Iris pigment epithelial cell (primary cell): ENCODE measurements at places on chromosomes 4 and X.

- DNase-seq = peak; percentile 23
Measured at GRCh38 chr4:123298801-123299200, 97.8 kb upstream of the SPRY1 start.

DNA sequence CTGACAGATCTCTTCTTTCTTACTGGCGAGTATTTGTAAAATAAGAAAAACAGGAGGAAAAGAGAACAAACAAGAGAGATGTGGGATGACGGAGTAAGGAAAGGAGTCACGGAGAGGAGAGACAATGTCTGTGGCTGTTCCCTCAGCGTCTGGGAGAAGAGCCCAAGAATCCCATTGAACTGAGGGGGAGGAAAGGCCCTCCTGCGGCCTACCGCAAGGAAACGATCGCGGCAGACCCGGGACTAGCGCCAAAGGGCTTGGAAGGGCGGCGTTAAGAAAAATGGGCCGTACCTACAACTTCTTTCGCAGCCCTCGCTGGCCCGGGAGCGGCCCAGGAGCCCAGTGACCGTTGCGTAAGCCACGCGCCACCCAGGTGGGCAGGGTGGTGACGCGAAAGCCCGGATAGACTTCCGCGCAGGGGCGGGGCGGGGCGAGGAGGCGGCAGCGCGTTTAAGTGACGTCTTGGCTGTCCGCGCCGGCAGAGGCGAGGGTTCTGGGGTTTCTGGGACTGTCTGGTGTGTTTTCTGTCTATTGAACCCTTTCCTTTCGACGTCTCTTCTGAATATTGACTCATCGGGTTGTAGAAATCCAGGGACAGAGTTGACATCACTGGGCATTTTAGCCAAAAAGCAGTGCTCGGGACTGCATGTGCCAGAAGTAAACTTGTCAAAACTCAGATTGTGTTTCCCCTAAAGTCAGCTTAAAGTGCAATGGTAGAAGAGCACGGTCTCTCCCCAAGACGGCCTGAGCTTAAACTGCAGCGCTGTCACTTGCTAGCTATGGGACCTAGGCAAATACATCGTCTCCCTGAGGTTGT lies at the start of gene SLC9B1:
Gene SLC9B1, minus strand, starts transcription at position 398 of the 817 bp plus-strand sequence. CDS start 27,994 bp downstream, outside the sequence.
- DNase-seq = peak; percentile 99

- no peak for DNase-seq
Measured at GRCh38 chrX:74277846-74278245, 26.1 kb upstream of the ZCCHC13 start.

DNA sequence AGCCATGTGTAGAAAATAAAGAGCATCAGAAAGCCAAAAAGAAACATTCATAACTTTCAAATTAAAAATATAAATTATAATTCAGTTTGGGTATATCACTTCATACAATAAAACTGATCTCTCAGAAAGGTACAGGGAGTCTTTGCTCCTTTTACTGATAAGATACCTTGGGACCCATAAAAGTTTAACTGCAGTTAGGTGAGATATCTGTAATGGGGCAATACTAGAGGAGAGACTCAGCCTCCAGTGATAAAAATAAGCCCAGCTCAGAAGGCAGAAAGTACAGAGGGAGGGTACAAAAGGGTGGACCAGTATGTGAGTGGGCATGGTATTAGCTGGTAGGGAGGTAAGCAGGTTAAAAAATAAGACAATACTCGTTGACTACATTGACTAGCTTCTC lies 180.9 kb upstream of the AGTR2 start:
- no peak for DNase-seq

- peak; percentile 11 for DNase-seq
Measured at GRCh38 chrX:15043538-15043937, 170.3 kb downstream of the MOSPD2 start.

DNA sequence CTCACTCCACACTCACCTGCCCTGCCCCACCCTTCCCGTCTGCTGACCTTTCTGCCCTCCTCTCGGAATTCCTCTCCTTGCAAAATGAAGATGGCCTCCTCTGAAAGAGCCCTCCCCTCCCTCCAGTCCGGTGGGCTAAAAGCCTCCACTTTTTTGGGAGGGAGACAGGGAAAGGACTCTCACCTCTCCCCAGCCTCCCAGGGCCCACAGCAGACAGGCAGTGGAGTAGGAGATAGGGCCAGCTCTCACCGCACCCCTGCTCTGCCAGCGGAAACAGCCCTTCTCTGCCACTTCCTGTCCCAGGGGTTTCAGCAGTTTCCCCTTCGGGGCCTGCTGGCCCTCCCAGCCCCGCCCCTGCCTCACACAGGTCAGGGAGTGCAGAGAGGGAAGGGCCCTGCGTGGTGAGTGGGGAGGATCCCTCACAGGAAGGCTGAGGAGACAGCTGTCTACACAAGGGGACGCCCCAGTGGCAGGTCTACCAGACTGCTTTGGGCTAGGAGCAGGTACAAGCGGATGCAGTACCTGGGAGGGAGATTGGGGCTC lies 18.2 kb downstream of the ELF4 start:
- no peak for DNase-seq

DNA sequence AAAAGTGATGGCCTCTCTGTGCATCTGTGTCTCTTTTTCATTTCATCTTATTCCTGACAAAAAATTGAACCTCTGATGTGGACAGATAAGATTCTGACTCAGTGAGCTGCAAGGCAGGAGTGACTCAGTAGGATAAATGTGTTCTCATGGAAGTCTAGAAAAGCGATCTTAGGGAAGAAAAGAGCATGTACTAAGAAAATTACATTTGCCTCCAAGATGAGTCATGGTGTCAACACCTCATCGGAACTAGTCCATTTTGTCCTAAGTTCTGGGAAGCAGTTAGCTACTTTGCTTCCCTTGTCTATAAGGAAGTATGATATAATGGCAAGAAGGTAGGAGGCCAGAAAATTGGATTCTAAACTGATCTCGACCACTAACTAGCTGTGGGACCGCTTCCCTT lies 83.5 kb upstream of the AFF2 start:
- DNase-seq = peak; percentile 1

DNA sequence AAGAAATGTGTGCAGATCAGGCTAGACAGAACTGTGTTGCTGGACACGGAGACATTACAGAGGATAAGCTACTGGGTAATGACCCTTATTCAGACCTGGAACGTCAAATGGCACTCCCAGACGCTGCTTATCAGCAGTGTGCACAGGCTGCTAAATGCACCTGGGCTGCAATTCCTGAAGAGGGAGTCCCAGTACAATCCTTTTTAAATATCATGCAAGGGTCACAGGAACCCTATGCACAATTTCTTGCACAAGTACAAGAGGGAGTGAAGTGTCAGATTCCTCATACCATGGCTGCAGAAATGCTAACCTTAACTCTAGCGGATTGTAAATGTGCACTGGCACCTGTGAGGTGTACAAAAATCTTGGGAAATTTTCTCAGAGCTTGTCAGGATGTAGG lies 16.9 kb downstream of the SPIN2B start:
- no peak for DNase-seq

DNA sequence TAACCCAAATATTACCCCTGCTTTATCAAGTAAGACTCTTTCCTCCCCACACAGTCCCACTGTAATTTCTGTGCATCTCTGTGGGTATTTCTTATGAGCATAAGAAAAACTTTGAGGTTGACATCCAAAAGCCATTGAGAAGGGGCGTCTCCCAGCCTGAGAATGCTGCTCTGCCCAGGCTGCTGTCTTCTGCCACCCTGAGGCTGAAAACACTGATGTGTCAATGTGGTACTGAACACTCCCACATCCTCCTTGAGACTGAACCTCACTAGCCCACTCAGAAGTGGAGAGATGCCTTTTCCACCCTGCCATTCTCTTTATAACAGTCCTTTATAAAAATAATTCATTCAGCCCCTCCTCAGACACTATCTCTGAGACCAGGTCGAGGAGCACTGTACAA lies 120.8 kb downstream of the SMIM20 start:
- DNase-seq = no peak

- DNase-seq = no peak
Measured at GRCh38 chrX:77453190-77453589, 6.0 kb downstream of the FGF16 start.

DNA sequence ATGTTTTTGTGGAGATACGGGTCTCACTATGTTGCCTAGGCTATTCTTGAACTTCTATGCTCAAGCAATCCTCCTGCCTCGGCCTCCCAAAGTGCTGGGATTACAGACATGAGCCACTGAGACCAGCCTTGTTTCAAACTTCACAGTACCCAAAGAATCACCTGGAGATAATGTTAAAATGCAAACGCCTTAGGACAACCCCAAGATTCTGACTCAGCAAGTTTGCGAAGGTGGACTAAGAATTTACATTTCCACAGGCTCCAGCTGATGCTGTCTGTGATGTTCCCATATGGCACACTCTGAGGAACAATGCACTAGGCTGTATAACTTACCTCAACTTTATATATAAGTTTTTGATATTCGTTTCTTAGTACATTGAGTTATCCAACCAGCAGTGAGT lies 984 bp upstream of the STATH start:
- no peak for DNase-seq

- DNase-seq = peak; percentile 0
Measured at GRCh38 chrX:122188751-122189150, 995.3 kb upstream of the GRIA3 start.

DNA sequence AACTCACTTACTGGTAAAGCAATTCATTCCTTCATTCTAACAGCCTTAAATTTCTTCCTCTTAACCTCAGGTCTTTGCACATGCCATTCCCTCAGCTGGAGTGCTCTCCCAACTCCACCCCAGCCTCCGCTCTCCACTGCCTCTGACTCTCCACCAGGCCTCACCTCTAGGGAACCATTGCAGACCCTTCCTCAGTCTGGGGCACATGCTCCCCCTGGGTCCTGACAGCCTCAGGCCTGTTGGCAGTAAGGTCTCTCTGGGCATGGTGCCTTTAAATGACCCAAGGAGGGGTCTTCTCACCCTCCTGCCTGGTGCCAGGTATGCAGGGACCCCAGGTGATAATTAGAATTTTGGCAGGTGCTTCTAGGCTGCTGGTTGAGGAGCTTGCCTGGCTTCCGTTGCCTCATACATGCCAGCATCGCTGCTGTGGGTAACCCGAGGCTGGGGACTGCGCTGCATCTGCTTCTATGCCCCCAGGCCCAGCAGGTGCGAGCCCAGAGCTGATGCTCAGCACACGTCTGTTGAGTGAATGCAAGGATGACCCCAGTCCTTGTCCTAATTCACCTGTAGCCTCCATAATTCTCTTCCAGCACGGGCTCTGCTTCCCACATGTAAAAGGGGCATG lies 27.5 kb upstream of the GPR78 start:
- DNase-seq = no peak

GRCh38 chr4:147110473-147111367 lies 165.1 kb upstream of the TTC29 start:
- DNase-seq = peak; percentile 55

DNA sequence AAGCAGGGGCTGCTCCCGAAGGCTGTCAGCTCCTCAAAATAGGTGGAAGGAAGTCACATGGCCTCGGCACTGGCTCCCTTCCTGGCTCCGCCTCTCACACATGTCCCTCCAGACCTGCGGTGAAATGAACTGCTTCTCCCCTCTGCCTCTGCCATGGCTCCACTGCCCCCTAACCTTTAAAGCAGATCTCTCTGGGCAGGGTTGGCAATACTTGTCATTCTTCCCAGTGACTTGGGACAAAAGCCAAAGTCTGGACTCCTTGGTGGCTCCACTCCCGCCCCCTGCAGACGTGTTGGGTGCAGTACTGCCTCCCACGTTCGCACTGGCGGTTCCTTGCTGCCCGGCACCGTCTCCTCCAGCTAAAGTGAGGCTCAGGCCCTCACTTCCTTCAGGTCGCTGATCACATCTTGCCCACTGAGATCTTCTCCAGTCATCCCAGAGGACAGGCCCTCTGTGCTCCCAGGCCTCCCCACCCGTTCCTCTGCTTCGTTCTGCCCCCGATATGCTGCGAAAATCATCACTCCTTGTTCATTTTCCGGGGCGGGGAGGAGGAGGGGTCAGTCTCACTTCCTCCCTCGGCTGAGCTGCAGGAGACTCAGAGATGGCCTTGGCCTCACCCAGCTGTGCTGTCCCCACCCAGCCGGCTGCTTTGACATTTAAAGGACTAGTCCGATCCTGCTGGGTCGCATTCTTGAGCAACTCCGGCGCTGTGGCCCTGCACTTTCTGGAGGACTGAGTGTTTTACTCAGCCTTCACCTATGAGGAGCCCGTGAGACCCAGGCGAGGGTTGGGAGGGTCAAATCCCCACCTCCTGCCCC lies 97.4 kb downstream of the PHKA2 start:
- peak; percentile 51 for DNase-seq

- no peak for DNase-seq
Measured at GRCh38 chr4:108601106-108601505, 19.3 kb upstream of the RPL34 start.

- no peak for DNase-seq
Measured at GRCh38 chrX:55451141-55451540, 786 bp upstream of the MAGEH1 start.

- no peak for DNase-seq
Measured at GRCh38 chr4:17758485-17758884, 22.9 kb downstream of the FAM184B start.

- peak; percentile 81 for DNase-seq
Measured at GRCh38 chr4:184812651-184813181, 13.1 kb downstream of the ACSL1 start.

GRCh38 chr4:71004281-71004851 lies 10.9 kb downstream of the DCK start:
- DNase-seq = no peak

DNA sequence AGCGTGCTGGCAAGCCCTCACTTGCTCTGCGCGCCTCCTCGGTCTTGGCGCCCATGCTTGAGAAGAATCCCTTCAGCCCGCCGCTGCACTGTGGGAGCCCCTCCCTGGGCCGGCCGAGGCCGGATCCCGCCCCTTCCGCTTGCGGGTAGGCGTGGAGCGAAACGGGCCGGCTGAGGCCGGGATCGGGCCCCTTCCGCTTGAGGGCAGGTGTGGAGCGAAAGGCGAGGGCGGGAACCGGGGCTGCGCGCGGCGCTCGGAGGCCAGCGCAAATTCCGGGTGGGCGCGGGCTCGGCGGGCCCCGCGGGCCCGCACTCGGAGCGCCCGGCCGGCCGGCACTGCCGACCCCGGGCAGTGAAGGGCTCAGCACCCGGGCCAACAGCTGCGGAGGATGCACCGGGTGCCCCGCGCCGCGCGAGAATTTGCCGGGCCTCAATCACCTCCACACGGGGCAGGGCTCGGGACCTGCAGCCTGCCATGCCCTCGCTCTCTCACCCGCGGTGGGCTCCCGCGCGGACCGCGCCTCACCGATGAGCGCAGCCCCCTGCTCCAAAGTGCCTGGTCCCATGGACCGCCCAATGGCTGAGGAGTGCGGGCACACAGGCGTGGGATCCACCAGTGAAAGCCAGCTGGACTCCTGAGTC lies 58.1 kb upstream of the GBA3 start:
- DNase-seq = no peak

DNA sequence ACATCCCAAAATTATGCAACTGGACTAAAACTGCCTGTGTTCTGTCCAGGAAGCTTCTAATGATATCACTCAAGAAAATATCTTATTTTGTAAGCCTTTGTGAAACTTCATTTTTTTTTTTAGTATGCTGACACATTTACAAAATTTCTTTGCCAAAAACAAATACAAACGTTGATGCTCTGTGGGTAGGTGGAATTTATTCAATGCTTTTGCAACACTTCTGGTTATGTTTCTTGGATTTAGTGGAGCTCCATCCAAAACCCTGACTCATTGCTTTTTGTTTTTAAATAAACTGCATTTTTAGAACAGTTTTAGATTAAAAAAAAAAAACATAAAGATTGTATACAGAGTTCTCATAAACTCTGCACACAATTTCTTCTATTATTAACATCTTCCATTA lies 250.9 kb upstream of the MAOA start:
- DNase-seq = no peak
